ENCODE measurements at places on chromosomes 2 and 18.
A peak's percentile ranks its signal among the peaks of the same experiment; 100 is the strongest.

GRCh38 chr2:230891064-230891463 lies 26.3 kb downstream of the ITM2C start:
- no peak for DNase-seq

- DNase-seq = no peak
Observed at GRCh38 chr2:184031402-184032147, 566.8 kb upstream of the ZNF804A start.

DNA sequence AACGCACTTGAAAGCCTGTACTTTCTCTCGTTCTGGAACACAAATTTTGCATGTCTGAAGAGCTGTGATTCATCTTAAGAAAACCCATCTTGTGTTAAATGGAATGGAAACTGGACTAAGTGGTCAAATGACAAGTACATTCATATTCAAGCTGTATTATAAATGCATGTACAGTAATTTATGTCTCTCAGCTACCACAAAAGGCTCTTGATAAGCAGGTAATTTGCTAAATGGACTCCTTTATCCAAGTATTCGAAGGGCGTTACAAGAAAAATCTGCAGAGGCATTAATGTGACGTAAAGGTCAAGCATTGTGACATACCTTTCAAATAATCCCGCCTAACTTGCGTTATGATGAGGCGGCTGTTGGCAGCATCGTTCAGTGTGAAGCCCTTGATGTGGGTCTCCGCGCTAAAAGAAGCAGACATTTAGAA lies 66.6 kb downstream of the ABCG8 start:
- DNase-seq = no peak

DNA sequence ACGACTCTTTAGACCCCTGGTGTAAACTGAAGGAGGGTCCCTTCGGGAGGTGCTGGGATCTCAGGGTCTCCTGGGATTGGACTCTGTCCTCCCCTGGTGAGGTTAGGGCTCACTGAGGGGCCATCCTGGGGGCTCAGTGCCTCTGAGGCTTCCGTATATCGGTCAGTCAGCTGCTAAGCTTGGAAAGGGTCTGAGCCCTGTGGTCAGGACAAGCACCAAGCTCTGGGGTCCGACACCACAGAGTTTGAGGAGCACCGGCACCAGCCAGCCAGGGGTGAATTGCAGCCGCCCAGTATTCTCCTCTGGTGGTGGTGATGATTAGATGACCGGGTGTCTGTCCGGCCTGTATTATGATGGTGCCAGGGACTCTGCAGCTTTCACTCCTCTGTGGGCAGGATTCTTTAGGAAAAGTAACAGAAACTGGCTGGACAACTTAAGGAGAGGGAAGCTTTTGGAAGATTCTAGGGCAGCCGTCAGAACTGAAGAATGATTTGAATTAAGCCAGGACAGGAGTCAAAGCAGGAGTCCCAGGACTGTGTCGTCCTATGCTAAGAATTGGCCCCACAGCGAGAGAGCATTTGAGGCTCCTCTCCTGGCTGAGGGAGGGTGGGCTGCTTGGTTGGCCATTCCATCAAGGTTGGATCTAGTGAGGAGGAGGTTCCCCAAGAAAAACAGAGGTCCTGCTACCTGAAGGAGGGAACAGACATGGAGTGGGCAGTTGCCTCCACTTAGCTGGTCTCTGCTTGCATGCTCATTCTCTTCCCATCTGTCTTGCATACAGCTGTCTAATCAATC lies 158.6 kb upstream of the HS6ST1 start:
- no peak for DNase-seq

GRCh38 chr2:118348380-118349034 lies 260.2 kb downstream of the INSIG2 start:
- DNase-seq = no peak

- DNase-seq = no peak
Observed at GRCh38 chr2:109257653-109258052, 128.6 kb downstream of the SH3RF3 start.

GRCh38 chr18:10688766-10689165 lies 162.9 kb downstream of the NAPG start:
- DNase-seq = no peak

- DNase-seq = no peak
Observed at GRCh38 chr2:76295762-76296161, 585.0 kb upstream of the GCFC2 start.

DNA sequence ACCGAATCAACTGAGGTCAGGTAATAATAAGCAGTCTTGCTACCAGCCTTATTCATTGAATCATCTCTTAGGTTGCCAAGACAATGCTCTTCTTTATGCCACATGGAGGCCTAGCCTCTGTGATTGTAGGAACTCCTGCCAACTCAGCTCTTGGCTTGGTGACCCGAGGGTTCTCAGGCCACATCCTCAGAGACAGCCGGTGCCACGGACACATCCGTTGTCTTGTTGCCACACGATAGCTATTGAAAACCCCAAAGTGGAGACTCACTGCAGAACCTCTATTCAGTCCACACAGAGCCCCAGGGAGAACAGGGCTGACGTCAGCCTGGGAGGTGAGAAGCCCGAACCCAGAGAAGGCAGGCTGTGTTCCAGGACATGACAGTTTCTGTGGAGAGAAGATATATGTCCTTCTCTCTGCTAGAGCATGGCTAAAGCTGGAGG lies 53.5 kb upstream of the TGFA start:
- DNase-seq = no peak

DNA sequence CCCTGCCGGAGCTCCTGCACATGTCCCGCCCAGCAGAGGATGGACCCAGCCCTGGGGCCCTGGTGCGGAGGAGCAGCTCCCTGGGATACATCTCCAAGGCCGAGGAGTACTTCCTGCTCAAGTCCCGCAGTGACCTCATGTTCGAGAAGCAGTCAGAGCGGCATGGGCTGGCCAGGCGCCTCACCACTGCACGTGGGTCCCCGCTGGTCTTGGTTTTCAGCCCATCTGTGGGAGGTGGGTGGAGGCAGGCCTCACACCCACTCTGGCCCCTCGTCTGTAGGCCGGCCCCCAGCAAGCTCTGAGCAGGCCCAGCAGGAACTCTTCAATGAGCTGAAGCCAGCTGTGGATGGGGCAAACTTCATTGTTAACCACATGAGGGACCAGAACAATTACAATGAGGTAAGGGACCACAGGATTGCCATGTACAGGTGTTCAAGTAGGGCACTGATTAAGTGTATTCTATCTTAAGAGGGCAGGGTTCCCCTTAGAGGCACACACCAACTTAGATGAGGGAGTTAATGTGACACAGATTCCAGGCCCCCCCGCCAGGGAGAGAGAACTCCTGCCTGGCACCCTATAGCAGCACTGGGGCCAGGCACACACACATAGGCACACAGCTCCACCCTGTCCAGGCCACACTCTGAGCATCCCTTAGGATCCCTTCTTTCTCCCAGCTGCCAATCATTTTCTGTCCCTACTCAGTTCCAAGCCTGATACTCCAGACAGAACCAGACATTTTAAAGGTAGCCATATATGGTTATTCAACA lies 5.4 kb upstream of the CHRNG start:
- no peak for DNase-seq

GRCh38 chr2:40448476-40449079 lies 3.3 kb downstream of the SLC8A1 start:
- DNase-seq = no peak

- DNase-seq = no peak
Observed at GRCh38 chr2:196217116-196217515, 45.7 kb upstream of the STK17B start.

- no peak for DNase-seq
Observed at GRCh38 chr2:72139874-72140620, 7.6 kb downstream of the CYP26B1 start.

GRCh38 chr2:96463119-96463518 lies 42.0 kb downstream of the NEURL3 start:
- no peak for DNase-seq

- no peak for DNase-seq
Observed at GRCh38 chr18:9081940-9082339, 20.6 kb upstream of the NDUFV2 start.

GRCh38 chr2:168775837-168776236 lies 26.6 kb upstream of the NOSTRIN start:
- DNase-seq = no peak

GRCh38 chr18:5144629-5145028 lies 52.4 kb downstream of the AKAIN1 start:
- DNase-seq = no peak

DNA sequence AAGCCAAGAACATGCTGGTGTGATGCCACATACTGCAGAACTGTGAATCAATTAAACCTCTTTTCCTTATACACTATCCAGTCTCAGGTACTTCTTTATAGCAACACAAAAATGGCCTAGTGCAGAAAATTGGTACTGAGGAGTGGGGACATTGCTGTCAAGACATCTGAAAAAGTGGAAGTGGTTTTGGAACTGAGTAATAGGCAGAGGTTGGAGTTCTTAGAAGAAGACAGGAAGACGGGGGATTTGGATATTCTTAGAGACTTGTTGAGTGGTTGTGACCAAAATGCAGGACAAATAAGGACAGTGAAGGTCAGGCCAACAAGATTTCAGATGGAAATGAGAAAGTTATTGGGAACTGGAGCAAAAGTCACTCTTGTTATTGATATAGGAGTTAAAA lies 31.3 kb upstream of the CDH2 start:
- no peak for DNase-seq

DNA sequence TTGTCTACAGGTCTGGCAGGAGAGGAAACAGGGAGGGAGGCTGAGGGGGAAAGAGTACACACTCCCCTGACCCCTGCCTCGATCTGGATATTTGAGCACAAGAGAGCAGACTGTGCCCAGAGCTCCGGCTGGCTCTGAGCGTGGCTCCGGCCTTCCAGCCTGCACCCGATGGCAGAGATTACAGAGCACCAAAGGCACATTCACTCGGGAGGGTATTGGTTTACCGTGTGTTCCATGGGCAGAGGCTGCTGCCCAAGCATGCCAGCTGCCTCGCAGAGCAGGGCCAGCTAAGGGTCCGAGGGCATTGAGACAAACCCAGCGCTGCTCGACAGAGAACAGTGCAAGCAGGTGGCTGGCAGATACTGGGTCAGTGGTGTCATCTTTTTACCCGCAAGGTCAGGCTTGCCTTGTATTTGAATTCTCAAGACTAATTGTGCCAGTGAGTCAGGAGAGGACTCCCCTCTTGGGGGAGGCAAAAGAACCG lies 132.2 kb downstream of the TNS1 start:
- DNase-seq = no peak

- no peak for DNase-seq
Observed at GRCh38 chr2:13669607-13670006, 952.9 kb downstream of the TRIB2 start.

GRCh38 chr18:74990563-74991081 lies 218.3 kb downstream of the PTGR3 start:
- no peak for DNase-seq

DNA sequence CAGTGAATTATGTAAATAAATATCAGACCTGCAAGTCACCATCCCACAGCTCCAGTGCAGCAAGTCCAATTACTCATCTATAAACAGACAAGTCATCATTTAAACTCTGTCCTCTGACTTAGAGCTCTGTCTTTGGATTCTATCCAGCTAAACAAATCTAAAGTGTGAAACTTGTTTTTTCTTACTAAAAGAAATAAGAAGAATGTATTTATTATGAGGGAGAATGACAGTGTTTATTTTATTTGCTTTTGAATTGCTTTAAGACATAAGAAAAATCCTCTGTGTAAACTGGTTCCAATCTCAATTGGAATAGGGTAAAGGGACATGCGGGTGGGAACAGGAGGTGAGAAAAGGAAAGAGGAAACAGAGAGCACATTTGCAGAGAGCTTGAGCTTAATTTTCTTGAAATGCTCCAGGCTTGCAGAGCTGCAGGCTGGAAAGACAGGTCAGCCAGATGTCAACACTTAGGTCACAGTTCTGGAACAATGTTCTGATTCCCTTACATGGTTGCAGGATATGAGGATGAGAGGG lies 355.8 kb downstream of the MEIS1 start:
- no peak for DNase-seq

GRCh38 chr2:217162533-217162932 lies 302.7 kb upstream of the TNP1 start:
- DNase-seq = peak; percentile 40
